ENCODE measurements at places on chromosomes 12 and 14.

- H3K36me3 ChIP-seq, result no peaks in the 10 kb centered on the region
- no peak overlapping the region for H3K27ac ChIP-seq
- peak; percentile 23 for DNase-seq
- H3K4me3 ChIP-seq, result no peak overlapping the region
Measured at GRCh38 chr12:3515506-3515905, 24.5 kb downstream of the PRMT8 start.

DNA sequence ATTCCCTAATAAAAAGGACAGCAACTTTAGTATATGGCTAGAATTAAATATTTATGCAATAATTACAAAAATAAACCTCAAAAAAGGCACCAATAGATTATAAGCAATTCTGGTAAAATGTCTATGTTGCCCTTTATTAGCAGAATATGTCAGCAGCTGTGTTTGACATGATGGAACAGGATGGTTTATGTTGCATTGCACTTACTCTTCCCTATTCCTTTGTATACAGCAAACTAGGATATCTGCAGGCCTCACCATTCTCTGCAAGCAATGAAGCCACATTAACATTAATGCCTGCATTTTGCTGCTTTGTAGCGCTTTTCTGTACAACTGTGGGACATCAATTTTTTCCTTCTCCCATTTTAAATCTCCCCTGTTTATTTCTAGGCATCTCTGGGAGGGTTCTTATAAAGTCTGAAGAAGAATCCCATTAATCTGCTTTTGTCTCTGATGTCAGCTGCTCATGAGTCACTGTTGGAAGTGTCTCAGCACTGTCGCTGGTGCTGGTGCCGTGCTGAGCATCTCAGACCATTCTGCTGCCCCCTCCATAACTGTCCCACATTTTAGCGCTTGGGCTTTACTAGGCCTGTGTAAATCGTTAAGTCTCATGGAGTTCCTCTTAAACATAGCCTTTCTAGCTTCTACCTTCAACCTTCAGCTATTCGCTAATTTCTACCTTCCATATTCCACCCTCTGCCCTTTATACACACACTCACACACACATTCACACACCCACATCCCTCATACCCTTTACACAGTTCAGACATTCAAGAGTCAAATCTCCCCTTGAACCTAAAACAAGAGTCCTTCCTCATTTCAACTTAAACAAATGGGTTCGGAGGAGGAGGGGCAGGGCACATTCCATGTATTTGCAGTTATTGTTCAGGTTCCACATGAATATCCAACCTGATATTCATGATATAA lies 64.4 kb upstream of the TRHDE start:
- no peak for DNase-seq
- no peak overlapping the region for H3K4me3 ChIP-seq
- no peaks in the 10 kb centered on the region for H3K27me3 ChIP-seq
- H3K27ac ChIP-seq, result no peak overlapping the region
- peaks cover 4% of the 10 kb centered on the region for H3K4me1 ChIP-seq

- H3K36me3 ChIP-seq, result no peaks in the 10 kb centered on the region
- DNase-seq, result no peak
- no peaks in the 10 kb centered on the region for H3K4me1 ChIP-seq
- no peaks in the 10 kb centered on the region for H3K27me3 ChIP-seq
- no peak overlapping the region for H3K4me3 ChIP-seq
Measured at GRCh38 chr14:35243956-35244355, 48.2 kb upstream of the PSMA6 start.

GRCh38 chr12:102549691-102550090 lies 69.3 kb upstream of the IGF1 start:
- no peaks in the 10 kb centered on the region for H3K36me3 ChIP-seq
- H3K27me3 ChIP-seq, result no peaks in the 10 kb centered on the region
- no peaks in the 10 kb centered on the region for H3K4me1 ChIP-seq
- no peak for DNase-seq
- no peak overlapping the region for H3K4me3 ChIP-seq

GRCh38 chr12:50056639-50056976 lies 788 bp upstream of the ASIC1 start:
- no peaks in the 10 kb centered on the region for H3K4me1 ChIP-seq
- no peaks in the 10 kb centered on the region for H3K36me3 ChIP-seq
- peak overlapping the region; percentile 77 for H3K4me3 ChIP-seq
- DNase-seq, result no peak
- H3K27ac ChIP-seq, result no peak overlapping the region

GRCh38 chr14:52175982-52176502 lies 91.5 kb upstream of the PTGDR start:
- no peak for DNase-seq
- no peak overlapping the region for H3K27ac ChIP-seq
- no peaks in the 10 kb centered on the region for H3K27me3 ChIP-seq
- no peaks in the 10 kb centered on the region for H3K4me1 ChIP-seq
- peaks cover 30% of the 10 kb centered on the region for H3K36me3 ChIP-seq

DNA sequence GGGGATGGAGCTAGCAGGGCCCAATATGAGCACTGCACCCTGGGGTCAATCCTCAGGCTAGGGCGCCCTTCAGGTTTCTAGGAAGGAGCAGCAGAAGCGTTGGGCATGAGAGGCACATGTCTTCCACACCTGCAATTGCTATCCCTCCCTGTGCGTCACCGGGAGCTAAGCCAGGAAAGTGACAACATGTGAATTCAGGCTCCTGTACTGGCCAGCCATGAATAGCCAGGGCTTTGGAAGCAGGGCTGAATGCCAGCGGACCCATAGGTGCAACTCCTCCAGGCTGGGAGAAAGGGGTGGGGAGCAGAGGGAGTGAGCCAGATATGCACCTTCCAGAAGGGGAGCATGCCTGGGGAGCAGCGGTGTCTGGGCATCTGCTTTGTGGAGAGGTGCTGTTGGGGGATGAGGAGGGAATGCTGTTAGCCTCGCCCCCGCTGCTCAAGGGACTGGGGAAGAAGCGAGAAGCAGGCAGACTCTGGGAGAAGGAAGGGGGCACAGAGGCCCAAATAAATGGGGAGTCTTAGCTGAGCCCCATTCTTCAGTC lies 6.1 kb downstream of the HOXC5 start:
- DNase-seq, result no peak
- no peaks in the 10 kb centered on the region for H3K4me1 ChIP-seq
- H3K27ac ChIP-seq, result no peak overlapping the region

DNA sequence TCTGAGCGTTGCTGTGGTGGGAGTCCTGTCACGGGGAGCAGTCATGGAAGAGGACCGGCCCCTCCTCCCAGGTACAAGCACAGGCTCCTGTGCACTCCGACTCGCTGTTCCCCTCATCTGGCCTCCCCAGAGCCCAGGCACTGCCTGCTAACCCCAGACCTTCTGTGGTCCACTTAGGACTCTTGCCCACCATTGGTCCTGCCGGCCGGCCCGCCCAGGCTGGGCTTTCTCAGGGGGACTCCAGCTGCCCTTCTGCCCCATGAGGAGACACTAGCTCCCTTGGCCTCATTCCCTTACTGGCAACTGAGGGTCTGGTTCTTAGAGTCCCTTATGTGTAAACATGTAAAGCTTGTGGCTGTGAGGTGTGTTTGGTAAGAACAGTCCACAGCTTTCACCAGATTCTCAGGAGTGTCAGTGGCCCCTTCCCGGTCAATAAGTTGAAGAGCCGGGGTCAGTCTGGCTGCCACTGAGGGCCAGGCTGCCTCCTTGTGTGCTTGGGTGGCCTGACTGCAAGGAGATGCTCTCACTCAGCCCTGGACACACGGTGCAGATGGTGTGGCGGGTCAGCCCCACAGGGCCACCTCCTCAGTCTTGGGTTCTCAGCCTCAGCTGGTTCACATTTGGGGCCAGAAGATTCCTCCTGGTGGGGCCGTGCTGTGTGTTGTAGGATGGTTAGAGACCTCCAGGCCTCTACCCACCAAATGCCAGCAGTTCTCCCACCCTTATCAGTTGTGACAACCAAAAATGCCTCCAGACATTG lies 43.6 kb downstream of the DDX51 start:
- H3K4me1 ChIP-seq, result no peaks in the 10 kb centered on the region
- H3K27me3 ChIP-seq, result no peaks in the 10 kb centered on the region
- peaks cover 31% of the 10 kb centered on the region for H3K36me3 ChIP-seq
- H3K27ac ChIP-seq, result no peak overlapping the region
- H3K4me3 ChIP-seq, result no peak overlapping the region

- no peak overlapping the region for H3K27ac ChIP-seq
- H3K27me3 ChIP-seq, result no peaks in the 10 kb centered on the region
- peak overlapping the region; percentile 82 for H3K4me3 ChIP-seq
- H3K36me3 ChIP-seq, result no peaks in the 10 kb centered on the region
- peak; percentile 57 for DNase-seq
Measured at GRCh38 chr14:105315211-105315721, 718 bp downstream of the PACS2 start.

All from H9 (cell line).